Dorsolateral prefrontal cortex (tissue), 122 donors: ENCODE measurements at places on chromosomes 12 and 14. TPM values are rescaled to one million over a fixed set of nuclear protein-coding genes. Genes with fewer than 3 reads are reported as not detected.

ITGA7 gene
- 91.0 TPM for total RNA-seq

SERPINA12 gene
- not detected for total RNA-seq

ADCY4 gene
- 8.3 TPM for total RNA-seq

SNAPC1 gene
- total RNA-seq = 4.5 TPM

CCDC198 gene
- not detected for total RNA-seq

RPS6KL1 gene
- total RNA-seq = 58.0 TPM

CDCA3 gene
- total RNA-seq = 2.3 TPM

PPFIBP1 gene
- total RNA-seq = 160 TPM

GCH1 gene
- total RNA-seq = 3.4 TPM

ZFHX2 gene
- 37.5 TPM for total RNA-seq

CLEC2A gene
- not detected for total RNA-seq

CAPZA3 gene
- total RNA-seq = not detected

OTOGL gene
- total RNA-seq = 7.6 TPM

VWF gene
- 222 TPM for total RNA-seq

RNF31 gene
- total RNA-seq = 55.7 TPM

DNAJC22 gene
- total RNA-seq = 7.8 TPM

ANKRD33 gene
- not detected for total RNA-seq
